Smooth muscle cell of trachea (primary cell): ENCODE measurements at places on chromosomes 11 and 22. TPM values are rescaled to one million over a fixed set of nuclear protein-coding genes. Genes with fewer than 3 reads are reported as not detected.

Gene METTL15
- 21.5 and 28.9 TPM in 2 replicates for total RNA-seq

Gene OR10A2
- total RNA-seq = not detected in 2 replicates

Gene OSM
- not detected in 2 replicates for total RNA-seq

Gene RFPL2
- total RNA-seq = not detected in 2 replicates

Gene RTN3
- total RNA-seq = 96.1 and 102 TPM in 2 replicates

Gene ACTN3
- 0.17 TPM in 1 of 2 replicates, not detected in the other for total RNA-seq

Gene CDON
- total RNA-seq = 7.9 and 19.8 TPM in 2 replicates

Gene UPK2
- not detected in 2 replicates for total RNA-seq

Gene ALDH3B1
- 21.5 and 50.0 TPM in 2 replicates for total RNA-seq

Gene MMP13
- total RNA-seq = not detected in 2 replicates

Gene TRIM5
- total RNA-seq = 40.5 and 42.0 TPM in 2 replicates

Gene P2RX6
- total RNA-seq = 3.6 and 9.3 TPM in 2 replicates

Gene KRTAP5-8
- total RNA-seq = not detected in 2 replicates

Gene OR52I1
- not detected in 2 replicates for total RNA-seq

Gene NAV2
- total RNA-seq = 25.3 and 34.8 TPM in 2 replicates

Gene ROBO4
- 1.3 and 2.0 TPM in 2 replicates for total RNA-seq

Gene FOLR3
- 1.3 and 1.8 TPM in 2 replicates for total RNA-seq

Gene GPHA2
- total RNA-seq = not detected in 2 replicates

Gene ST13
- 202 and 242 TPM in 2 replicates for total RNA-seq

Gene TMEM223
- total RNA-seq = 14.7 and 19.0 TPM in 2 replicates
